A549 treated with CORT108297 at 1 μM for 4 hours (cell line): ENCODE measurements at places on chromosomes 6 and 20. TPM values are rescaled to one million over a fixed set of nuclear protein-coding genes. Genes with fewer than 3 reads are reported as not detected.

The EYA2 gene
- 2.0 to 3.3 TPM (median 2.9 TPM) in 5 replicates for total RNA-seq

The LHFPL5 gene
- total RNA-seq, result 0.20 to 0.23 TPM in 2 of 5 replicates, not detected in the others

The SAYSD1 gene
- total RNA-seq, result 6.0 to 6.8 TPM (median 6.1 TPM) in 5 replicates

The ERVFRD-1 gene
- total RNA-seq, result not detected in 5 replicates

The GSTA3 gene
- total RNA-seq, result not detected in 5 replicates

The SLC32A1 gene
- total RNA-seq, result not detected in 5 replicates

The FYN gene
- total RNA-seq, result 3.8 to 7.4 TPM (median 5.6 TPM) in 5 replicates

The GPX5 gene
- not detected in 5 replicates for total RNA-seq

The RAD21L1 gene
- total RNA-seq, result 0.09 TPM in 1 of 5 replicates, not detected in the others

The PHACTR3 gene
- 0.06 to 0.07 TPM in 2 of 5 replicates, not detected in the others for total RNA-seq

The CTCFL gene
- total RNA-seq, result 0.03 to 0.06 TPM (median 0.06 TPM) in 4 of 5 replicates, not detected in the other

The SNRNP48 gene
- total RNA-seq, result 8.3 to 10.4 TPM (median 10.1 TPM) in 5 replicates

The SUMO4 gene
- total RNA-seq, result 0.11 TPM in 1 of 5 replicates, not detected in the others

The EGFL8 gene
- 1.4 to 2.6 TPM (median 1.9 TPM) in 5 replicates for total RNA-seq

The TFAP2D gene
- total RNA-seq, result not detected in 5 replicates

The MLIP gene
- not detected in 5 replicates for total RNA-seq

The FAXC gene
- total RNA-seq, result 5.9 to 7.7 TPM (median 6.8 TPM) in 5 replicates

The CPNE5 gene
- 0.06 to 0.12 TPM (median 0.09 TPM) in 4 of 5 replicates, not detected in the other for total RNA-seq

The RAET1G gene
- total RNA-seq, result 7.3 to 11.9 TPM (median 10.3 TPM) in 5 replicates

The ATG5 gene
- total RNA-seq, result 22.0 to 25.5 TPM (median 24.3 TPM) in 5 replicates

The STMND1 gene
- not detected in 5 replicates for total RNA-seq

The HLA-DMA gene
- total RNA-seq, result 2.4 to 3.6 TPM (median 2.7 TPM) in 5 replicates

The SS18L1 gene
- total RNA-seq, result 6.6 to 11.0 TPM (median 10.3 TPM) in 5 replicates

The TCP11 gene
- total RNA-seq, result not detected in 5 replicates

The MEP1A gene
- total RNA-seq, result not detected in 5 replicates

The DUSP15 gene
- total RNA-seq, result 0.43 to 1.1 TPM (median 0.99 TPM) in 5 replicates

The TPX2 gene
- 98.2 to 128 TPM (median 104 TPM) in 5 replicates for total RNA-seq

The SDHAF4 gene
- 3.7 to 6.5 TPM (median 5.2 TPM) in 5 replicates for total RNA-seq

The VSX1 gene
- 1.0 to 1.2 TPM (median 1.1 TPM) in 5 replicates for total RNA-seq
